Activated naive CD4-positive, alpha-beta T cell (primary cell): ENCODE measurements at places on chromosomes 2 and 18.

DNA sequence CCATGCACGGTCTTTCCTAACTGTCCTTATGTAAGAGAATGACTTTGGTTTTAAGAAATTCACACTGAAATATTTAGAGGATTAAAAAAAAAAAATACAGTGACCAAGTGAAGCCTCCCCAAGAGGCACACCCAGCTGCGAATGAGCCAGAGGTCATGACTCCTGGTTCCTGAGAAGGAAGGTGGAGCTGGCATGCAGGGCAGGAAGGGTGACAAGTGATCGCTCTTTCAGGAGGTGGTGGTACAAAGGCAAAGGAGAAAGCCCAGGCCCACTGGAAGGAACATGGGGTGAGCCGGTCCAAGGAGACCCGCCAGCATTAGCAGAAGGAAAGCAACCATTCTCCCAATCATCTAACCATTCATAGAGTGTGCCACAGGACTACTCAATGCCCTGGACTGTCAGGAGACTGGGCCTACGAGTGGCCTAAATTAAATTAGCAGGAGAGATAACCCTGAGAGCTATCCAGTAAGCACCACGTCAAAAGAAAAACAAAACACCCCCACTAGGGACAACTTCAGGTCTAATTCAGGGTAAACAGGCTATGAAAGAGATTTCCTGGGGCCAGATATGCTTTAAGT, 7.8 kb downstream of the INO80C start:
- no peak for DNase-seq

DNA sequence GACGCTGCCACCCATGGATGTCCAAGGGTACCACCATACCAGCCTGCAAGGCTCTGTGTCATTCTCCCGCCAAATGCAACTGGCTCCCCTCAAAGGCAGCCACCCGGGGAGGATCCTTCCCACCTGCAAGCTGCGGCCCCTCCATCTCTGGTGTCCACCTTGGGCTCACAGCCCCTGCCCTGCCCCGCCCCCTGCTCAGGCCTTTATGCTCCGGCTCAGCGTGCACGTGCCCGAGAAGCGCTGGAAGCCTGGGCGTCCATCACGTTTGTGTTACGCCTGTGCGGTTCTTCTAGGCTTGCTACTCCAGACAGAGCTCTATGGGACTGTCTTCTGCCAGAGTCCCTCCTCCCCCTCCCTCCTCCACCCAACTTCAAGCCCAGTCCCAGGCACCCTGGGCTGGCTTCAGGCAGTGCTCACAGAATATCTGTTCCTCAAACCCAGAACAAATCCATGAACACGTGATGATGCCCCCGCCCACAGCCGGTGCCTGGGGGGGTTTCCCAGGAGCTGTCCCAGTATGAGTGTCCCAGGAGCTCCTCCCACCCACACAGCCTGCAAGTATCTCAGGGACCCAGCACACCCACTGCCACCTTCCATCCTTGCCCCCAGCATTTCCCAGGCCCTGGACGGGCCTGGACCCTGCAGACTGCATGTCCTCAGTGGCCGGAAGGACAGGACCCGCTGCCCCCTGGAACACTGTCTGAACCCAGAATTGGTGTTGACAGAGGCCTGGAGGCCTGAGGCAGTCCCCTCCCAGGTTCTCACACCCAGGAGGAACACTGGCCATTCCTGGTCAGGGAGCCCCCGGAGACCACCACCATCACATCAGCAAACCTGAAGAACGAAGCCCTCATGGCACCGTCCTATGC, 30.3 kb downstream of the KIF1A start:
- no peak for DNase-seq

DNA sequence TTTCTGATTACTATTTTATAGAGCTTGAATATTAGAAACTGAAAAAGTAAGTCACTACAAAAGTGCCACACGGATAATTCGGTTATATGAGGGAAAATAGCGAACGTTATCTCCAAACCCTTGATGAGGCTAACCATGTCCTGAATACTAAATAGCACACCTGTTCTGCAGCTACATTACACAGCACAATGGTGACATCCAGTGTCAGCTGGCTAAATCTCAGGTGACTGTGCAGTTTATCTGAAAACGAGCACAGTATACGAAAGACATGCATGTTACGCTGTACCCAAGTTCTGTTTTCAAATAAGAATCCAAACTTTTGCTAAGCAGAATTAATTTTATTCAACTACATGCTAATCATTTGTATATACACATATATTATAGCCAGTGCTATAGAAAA, 9.0 kb downstream of the CCDC68 start:
- no peak for DNase-seq

DNA sequence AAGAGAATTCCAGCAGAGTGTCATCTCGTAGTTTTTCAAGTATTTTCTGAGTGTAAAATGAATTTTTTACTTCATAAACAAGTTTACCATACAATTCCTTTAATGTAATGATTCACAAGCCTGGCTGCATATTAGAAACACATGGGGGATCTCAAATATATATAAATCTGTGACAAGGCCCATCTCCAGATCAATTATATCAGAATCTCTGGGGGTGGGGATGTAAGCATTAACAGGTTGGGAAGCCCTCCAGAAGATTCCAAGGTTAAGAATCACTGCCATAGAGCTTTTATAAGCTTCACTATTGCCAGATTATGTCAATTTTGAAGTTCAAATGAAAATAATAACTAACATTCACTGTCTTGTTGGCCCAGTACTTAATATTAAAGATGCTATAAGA, 111.2 kb downstream of the BAZ2B start:
- no peak for DNase-seq

GRCh38 chr2:45498661-45499550, 112.2 kb downstream of the SRBD1 start:
- DNase-seq, result no peak

GRCh38 chr2:187689372-187689771, 135.1 kb upstream of the TFPI start:
- no peak for DNase-seq

DNA sequence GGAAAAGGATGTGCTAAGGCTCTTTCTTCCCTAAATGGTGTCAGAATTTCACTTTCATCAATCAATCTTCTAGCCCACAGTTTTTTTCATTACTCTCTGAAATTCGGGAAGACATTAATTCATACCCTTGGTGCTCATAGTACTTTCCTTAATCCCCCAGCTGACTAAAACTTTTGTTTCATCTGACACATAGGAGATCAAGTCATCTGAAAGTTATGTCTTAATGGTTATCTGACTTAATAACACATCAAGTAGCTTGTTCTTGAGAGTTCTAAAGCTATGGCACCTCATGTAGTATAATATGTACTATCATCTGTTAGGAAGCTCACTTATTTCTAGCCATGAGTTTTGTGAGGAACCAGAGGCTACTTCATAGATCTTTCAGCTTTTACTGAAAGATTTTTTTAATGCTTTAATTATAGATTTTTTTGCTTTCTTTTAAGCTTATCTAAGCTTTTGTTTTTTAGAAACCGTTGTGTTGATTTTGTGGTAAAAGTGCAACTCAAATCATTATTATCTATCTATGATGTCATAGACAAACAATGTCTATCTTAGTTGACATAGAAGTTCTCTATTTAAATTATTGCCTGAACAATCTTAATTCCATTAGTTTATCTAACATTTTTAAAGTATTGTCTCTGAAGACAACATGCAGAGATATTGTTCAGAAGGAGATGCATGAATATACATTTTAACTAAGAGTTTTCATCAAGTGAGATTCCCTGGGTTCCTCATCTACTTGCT, 93.6 kb upstream of the UBXN4 start:
- no peak for DNase-seq

GRCh38 chr2:208013285-208014178, 11.8 kb downstream of the PLEKHM3 start:
- no peak for DNase-seq

- peak; percentile 17 for DNase-seq
Observed at GRCh38 chr2:1140389-1141003, 189.8 kb downstream of the SNTG2 start.

DNA sequence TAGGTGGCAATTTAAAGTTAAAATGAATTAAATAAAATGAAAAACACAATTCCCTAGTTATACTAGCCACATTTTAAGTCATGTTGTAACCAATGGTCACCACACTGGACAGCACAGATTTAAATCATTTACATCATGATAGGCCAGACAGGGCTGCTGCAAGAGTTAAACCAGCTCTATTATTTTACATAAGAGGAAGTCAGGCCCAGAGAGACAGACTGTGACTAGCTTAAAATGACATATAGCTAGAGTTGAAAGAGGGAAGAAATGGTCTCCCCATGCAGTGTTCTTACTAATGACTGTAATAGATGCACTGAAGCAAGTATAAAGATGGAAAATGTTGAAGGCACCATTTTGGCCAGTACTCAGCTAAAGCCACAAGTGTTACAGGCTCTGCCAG, 69.6 kb downstream of the SLC66A3 start:
- no peak for DNase-seq

DNA sequence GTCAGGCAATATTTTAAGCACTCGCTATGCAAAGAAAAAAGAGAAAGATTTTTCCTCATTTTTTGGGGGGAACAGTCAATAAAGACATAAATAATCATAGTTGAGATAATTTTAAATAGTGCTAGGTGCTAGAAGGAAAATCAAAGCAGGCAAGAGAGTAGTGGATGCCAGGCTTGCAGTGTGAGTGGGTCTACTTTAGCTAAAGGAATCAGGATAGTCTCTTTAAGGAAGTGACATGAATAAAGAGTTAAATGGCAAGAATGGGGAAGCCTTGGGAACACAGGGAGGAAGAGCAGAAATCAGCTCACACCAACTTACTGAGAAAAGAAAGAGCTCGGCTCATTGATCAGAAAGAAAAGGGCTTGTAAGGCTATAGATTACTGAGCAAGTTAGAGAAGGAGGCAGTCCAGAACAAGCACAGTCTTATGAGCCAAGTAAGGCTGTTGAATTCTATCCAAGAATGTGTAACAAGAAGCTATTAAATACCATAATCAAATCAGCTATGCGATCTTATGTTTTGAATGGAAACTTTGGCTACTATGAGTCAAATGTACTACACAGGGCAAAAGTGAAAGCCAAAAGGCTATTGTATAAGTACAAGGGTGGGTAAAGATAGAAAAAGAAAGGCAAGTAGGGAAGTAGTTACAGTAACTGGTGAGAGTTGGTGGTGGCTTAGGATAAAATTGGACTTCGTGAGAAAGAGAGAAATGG, 833.8 kb upstream of the PIK3C3 start:
- DNase-seq, result no peak

DNA sequence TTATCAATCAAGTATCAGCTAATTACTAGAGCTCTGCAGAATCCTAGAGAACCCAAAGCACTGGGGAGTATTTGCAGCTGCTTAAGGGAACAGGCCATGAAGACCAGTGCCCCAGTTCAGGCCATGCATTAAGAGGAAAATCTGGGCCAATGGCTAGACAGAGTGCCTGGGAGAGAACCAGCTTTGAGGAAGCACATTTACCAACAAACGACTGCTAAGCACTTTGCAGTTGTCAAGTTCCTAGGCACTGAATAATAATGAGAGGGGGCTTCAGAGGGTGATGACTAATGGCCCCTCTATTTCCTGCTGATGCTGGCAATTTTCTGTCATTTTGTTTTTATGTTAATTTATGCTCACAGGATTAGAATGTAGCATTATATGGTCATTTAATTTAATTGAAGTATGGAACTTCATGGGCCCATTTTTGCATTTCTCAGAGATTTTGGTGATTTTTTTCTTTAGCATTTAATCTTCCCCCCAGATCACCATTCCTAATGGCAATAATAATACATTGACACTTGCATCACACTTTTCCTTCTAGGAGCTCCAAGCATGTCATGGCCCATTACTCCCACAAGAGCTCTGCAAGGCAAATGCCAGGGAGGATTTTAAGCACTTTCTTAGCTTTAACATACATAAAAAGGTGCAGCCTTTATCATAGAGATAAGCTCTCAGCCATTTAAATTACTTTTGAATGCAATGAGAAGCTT, 147.7 kb upstream of the SPATS2L start:
- DNase-seq, result no peak

DNA sequence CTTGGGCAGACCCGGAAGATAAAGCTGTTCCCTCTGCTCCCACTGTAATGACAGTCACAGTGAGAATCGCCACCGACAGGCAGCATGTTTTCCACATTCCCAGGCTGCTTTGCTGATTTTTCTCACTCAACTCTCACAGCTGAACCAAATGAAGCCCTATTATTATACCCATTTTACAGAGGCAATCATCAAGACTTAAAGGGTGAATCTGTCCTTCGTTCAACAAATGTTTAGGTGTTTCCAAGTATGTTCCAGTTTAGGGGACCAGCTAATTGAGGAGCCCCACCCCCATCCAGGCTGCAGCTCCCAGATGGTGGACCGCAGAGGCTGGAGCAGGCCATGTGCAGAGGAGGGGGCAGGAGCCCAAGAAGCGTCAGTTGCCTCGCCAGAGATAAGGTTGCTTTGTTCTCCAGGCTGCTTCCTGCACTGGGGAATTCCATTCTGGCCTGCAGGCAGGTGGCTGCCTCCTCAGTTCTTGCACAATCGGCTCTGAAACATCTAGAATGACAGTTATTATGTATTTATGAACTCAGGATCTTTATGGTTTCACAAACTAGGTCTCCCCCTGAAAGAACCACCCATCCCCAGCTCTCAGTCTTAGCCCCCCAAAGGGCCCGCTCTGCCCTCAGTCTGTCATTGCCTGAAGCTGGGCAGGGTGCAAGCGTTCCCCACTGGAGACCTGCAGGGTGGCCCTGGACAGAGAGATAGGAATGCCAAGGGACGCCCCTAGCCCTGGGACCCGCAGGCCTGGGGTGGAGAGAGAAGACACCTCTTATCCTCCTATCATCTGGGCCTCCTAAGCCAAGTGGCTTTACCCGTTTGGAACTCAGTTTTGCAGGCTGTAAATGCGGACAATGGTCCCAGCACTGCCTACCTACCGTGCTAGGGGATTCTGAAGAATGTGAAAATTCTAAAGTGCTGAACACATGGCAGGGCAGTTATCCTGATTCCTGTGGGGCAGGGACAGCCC, 49.1 kb upstream of the MYCN start:
- no peak for DNase-seq

GRCh38 chr2:124039762-124040291, 14.7 kb downstream of the CNTNAP5 start:
- DNase-seq, result no peak

GRCh38 chr18:78241535-78242253, 737.9 kb upstream of the SALL3 start:
- DNase-seq, result no peak

GRCh38 chr2:30234180-30234971, 3.0 kb downstream of the LBH start:
- DNase-seq, result no peak

DNA sequence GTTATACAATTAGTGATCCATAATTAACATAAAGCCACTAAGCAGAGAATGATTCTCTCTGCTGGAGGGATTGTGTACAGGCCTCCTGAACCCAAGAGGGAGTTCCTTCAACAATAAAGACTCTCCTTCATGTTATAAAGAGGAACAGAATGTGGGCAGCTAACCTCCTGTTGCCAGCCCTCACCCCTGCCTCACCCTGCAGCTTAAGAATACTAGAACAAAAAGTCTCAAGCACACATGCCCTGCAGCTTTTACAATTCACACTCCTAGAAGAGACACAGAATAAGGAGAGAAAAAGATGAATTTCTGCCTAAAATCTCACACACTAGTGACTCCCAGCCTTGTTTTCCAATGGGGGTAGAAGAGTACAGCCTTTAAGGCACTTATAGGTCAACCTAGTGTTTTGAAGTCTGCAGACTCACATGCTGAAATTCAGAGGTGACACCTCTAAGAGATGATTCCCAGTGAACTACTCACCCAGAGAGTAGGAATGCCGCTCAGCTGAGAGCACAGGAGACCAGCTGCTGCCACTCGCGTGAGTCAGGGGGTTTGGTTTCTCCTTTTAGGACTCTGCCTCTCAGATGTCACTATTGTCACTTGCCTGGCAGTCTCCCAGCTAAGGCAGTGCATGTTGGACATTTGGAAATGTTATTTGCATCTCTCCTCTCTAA, 32.5 kb upstream of the IL1RL1 start:
- DNase-seq, result no peak
